ENCODE measurements at places on chromosomes 12 and 14.
A peak's percentile ranks its signal among the peaks of the same experiment; 100 is the strongest.

GRCh38 chr14:103700753-103701490, 14.3 kb downstream of the XRCC3 start:
- no peak for DNase-seq

- no peak for DNase-seq
Measured at GRCh38 chr12:21710958-21711775, 53.5 kb upstream of the LDHB start.

DNA sequence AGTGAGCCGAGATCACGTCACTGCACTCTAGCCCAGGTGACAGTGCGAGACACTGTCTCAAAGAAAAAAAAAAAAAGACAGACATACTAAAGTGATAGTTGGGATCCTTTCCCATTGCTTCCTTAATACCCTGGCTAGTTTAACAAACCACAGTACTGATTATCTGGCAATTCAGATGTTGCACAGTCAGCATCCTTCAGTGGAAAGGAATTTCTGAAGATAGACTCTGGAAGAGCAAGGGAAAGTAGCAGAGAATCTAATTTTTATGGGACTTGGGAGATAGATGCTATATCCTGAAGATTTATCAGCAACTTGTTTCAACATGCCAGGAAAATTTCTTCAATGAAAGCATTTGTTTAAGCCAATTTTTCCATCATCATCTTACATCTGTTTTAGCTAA, 6.5 kb upstream of the PPFIBP1 start:
- no peak for DNase-seq

GRCh38 chr12:115456946-115457689, 773.1 kb upstream of the TBX3 start:
- no peak for DNase-seq

DNA sequence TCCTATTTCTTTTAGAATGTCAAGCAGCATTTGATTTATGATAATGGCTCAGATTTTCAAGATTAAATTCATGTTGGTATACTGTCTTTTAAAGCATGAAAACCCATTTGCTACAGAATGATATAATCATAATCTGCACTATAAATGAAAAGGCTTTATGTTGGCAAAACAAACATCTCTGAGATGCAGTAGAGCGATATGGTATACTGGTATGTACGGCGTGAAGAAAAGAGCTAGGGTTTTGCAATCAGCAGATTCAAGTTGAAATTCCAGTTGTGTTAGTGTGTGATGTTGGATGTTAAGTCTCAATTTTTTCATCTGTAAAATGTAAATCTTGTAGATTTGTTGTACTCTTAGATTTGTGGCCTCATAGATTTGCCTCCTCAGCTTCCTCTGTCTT, 53.2 kb upstream of the DYRK2 start:
- DNase-seq, result no peak

- no peak for DNase-seq
Measured at GRCh38 chr12:53703756-53704155, 23.5 kb downstream of the CALCOCO1 start.

GRCh38 chr12:47717046-47717442, 8.2 kb downstream of the ENDOU start:
- no peak for DNase-seq

DNA sequence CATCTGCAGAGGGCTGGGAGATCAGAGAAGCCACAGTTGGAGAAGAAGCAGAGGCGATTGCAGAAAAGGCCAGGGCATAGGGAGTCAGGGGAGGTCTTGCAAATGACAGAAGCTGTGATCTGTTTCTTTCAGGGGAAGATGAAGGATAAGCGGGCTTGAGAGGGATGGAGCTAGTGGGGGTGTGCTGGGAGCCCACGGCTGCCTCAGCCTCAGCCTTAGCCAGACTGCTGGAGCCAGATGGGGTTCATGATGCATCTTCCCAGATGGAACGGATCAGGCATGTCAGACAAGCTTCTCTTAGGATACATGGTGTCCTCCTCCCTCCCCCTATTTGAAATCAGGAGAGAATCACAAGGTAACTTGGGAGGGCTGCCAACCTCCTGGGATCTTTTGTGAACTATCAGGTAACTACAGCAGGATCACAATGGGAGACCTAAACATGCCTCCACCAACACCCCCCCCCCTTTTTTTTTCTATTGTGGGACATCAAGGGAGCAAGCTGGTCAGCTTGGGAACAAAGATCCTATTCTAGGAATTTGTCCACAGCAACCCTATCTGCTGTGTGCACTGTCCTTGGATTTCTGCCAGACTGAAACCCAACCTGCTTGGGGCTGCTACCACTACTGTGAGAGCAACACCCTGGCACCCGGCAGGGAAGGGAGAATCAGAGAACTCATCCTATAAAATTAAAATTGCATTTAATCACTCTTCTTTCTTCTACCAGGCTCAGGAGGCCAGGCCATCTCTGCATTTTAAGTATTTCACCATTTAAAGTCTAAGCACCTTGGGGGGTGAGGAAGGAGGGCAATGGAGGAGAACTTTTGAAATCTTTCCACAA, 10.7 kb upstream of the ATP2A2 start:
- no peak for DNase-seq

DNA sequence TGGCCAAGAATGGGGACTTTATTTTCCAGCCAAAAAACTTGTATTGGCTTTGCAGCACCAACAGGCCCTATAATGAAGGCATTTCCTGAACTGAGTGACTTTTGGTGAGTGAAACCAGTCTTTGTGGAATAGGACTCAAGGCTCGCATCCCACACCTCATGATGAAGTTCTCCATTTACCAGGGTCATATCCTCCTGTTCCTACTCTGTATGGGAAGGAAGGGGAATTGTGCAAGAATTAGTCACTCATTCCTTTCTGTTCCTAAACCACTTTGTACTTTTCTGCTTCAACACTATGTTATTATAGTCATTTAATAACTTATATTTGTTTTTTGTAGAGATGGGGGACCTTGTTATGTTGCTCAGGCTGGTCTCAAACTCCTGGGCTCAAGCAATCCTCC, 2.3 kb upstream of the SPATS2 start:
- no peak for DNase-seq

- DNase-seq, result no peak
Measured at GRCh38 chr12:15963271-15963670, 52.1 kb downstream of the DERA start.

DNA sequence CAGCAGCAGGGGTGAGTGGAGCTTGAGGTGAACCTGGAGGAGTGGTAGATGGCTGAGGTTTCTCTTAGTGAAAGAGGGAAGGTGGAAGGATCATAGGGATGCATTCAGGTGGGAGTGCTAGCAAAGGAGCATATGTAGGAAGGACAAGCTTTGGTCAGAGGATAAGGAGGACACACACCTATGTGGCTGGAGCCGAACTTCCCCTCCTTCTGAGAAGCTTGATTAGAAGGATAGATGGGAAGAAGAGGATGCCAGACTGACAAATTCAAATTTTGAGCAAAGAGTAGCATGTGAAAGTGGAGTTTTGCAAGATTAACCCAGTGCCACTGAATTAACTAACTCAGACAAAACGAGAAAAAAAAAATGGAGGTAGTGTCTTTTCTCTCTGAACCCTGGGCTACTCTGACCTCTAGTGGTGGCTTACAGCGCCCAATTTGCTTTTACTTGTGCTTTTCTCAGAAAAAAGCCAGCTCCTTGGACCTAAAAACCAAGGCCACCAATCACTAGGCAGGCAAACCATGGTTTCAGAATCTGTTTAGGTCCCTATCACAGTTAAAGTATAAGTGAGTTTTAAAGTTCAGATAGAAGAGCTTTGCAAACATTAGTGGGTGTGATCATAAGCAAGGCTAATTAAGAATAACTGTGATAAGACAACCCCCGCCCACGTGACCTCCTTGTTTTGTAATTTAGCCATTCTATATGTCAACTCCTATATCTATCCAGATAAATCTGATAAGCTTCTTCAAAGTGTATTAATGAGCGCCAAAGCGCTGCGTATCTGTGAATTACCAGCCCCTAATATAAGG, 15.5 kb downstream of the EMP1 start:
- DNase-seq, result peak; percentile 93

DNA sequence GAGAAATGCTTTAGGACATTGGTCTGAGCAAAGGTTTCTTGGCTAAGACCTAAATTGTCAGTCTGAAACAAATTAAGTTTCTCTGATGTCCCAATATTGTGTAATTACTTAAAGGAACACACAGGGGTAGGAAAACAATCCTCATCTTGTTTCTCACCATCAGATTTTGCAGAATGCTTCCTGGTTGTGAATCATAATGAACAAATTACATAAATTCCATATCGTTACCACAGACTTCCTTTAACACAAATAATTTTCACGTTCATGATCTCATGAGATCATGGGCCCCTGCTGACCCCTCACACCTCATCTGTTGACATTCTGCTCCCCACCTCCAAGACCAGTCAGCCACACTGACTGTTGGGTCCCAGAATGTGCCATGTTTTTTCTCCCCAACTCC, 194.1 kb downstream of the MON2 start:
- no peak for DNase-seq

DNA sequence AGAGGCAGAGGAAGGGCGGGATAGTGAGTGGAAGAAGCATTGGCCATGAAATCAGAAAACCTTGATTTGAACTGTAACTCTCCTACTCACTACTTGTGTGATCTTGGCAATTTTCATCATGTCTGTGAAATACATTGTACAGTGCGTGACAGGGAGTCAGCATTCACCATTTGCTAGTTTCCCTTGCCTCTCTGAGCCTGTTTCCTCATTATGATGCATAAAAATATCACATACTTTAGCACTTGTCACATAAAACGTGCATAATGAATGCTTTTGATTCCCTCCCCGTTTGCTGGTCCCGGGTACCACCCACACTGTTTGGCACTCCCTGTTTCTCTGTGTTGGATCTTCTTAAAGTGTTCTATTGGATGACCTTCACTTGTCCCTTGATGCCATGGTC, 101.1 kb upstream of the FRMD6 start:
- no peak for DNase-seq

GRCh38 chr14:101851736-101852405, 90.4 kb downstream of the PPP2R5C start:
- DNase-seq, result no peak

GRCh38 chr12:131395971-131396573, 314.8 kb upstream of the SFSWAP start:
- DNase-seq, result no peak

DNA sequence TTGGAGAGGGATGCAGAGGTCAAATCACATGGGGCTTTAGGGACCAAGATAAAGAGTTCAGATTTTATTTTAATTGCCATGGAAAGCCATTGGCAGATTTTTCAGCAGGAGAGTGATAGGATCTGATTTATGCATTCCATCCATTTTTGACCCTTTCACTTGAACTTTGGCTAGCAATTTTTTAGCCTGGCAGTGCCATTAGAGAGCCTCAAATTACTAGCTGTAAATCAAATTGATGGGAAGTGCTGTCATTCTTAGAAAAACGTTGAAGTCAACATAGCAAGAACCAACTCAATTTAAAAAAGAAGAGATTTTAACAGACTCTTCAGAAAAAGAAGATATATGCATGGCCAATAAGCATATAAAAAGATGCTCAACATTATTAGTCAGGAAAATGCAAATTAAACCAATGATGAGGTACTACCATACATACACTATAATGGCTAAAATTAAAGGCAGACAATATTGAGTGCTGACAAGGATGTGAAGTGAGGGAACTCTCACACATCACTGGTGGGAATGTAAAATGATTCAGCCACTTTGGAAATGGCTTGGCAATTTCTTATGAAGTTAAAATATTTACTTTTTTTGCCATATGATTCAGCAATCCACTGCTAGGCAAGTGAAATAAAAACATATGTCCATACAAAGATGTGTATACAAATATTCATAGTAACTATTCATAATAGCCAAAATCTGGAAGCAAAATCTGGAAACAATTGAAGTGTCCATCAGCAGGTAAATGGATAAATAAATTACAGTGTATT, 89.7 kb downstream of the PTCSC3 start:
- no peak for DNase-seq

GRCh38 chr12:69540987-69541386, 44.3 kb upstream of the CCT2 start:
- peak; percentile 32 for DNase-seq

DNA sequence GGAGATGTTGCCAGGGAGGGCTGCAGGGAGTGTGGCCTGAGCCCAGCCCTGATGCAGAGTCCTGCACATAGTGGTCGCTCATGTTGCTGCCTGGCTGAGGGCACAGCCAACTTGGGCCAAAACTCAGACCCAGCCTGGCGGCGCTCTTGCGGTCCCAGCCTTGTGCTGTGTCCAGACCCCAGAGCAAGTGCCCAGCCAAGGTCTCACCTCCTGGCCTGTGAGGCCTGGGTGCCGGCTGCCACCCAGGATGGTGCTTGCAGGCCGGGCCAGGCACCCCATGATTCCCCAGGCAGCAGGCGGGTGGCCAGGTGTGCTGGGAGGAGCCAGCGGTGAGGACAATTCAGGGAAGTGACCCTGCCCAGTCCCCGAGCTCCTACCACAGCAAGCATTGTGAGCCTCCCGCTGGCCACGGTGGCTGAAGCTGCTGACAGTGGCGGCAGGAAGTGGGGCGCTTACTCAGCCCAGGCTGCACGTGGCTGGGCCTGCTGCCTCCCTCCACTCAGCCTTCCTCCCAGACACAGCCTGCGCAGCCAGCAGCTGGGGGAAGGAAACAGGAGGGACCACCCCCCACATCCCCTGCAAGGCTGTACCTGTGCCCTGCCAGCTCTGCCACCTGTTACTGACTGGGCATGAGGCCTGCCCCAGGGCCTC, 17.7 kb upstream of the PGF start:
- peak; percentile 70 for DNase-seq

DNA sequence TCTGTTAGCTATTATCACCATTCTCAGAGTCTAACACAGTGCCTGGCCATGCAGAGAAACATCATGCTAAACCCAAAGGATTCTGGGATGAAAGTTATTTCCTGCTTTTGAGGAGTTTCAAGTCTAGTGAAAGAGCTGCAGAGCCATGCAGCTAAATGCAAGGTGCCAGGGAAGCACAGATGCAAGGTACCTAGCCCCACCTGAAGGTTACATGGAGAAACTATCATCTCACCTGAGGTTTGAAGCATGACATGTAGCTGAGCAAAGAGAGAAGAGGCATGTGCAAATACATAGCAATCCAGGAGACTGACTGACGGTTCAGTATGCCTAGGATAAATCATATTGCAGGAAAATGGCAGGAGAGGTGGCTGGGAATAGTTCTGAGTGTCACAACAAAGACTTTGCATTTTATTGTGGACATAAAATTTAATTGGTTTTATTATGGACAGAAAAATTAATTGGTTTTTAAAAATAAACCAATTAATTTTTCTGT, 170.4 kb downstream of the PRKD1 start:
- no peak for DNase-seq

GRCh38 chr12:109645194-109645593, 68.4 kb upstream of the FAM222A start:
- no peak for DNase-seq

- no peak for DNase-seq
Measured at GRCh38 chr12:9943240-9943639, 11.1 kb upstream of the CLEC2A start.

- no peak for DNase-seq
Measured at GRCh38 chr14:60179431-60179869, 14.3 kb upstream of the DHRS7 start.

Data from lung (tissue), 17 donors.